ENCODE measurements at places on chromosomes 6 and 20.

DNA sequence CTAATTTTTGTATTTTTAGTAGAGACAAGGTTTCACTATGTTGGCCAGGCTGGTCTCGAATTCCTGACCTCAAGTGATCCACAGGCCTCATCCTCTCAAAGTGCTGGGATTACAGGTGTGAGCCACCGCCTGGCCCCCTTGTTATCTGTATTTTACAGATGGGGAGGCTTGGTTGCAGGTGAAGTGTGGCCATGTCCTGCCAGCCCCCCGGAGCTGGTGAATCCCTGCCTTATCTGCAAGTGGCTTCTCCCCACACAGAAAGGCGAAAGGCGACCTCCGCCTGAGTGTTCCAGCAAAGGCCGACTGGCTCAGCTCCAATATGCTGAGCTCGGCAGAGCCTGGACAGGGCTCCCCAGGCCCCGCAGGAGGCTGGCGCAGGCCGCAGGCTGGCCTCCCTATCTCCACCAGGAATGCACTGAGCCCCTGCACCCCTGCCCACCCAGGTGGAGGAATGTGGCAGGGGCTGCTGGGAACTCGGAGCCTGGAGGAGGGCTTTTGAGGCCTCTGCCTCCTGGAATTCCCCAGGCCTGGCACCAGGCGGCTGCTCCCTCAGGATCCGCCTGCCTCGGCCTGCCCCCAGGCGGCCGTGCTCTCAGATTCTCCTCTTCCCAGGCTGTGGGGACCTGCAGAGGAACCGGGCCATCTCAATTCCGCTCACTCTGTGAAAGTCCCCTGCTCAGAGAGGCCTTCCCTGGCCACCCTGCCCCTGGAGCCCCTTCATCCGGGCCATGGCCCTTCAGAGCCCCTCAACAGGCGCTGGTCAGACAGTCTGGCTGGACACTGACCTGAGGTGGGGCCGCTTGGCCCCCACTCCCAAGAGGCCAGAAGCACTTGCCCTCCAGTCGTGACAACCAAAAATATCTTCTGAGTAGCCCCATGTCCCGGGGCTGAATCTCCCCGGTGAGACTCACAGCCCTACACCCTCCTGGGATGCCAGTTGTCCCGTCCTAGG is 9.3 kb upstream of the LAMA5 start:
- DNase-seq: no peak

DNA sequence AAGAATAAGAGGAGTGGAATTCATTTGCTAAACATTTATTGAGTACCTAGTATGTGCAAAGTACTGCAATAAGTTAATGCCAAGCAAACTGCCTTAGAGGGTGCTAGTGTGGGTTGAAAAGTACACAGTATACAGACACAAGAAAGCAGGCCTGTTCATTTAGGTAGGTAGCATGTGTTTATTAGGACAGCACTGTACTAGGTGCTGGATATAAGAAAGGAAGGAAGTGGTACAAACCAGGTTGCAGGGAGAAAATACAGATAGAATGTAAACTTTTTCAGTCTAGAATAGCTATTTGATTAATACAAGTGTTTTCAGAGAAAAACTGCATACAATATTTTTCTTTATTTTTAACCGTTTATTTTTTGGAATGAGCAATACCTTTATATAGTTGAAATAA is 68.1 kb downstream of the PHF20 start:
- DNase-seq: no peak

DNA sequence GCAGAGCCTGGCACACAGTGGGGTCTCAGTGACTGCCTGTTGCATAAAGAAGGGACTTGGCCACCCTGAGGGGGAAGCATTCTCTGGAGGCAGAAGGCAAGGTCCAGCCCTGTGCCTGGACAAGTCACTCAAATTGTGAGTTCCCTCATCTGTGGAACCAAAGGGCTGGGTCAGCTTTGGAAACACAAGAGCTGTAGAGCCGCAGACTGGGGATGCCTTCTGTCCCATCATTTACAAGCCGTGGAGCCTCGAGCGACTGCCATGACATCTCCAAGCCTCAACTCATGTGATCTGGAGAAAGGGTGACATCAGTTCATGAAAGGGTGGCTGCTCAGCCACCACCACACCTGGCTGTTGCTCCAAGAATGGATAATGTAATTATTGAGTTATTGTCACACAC is 20.4 kb upstream of the SIRPD start:
- DNase-seq: no peak

- DNase-seq: no peak
Measured at GRCh38 chr6:18493382-18493891, 106.3 kb downstream of the RNF144B start.

DNA sequence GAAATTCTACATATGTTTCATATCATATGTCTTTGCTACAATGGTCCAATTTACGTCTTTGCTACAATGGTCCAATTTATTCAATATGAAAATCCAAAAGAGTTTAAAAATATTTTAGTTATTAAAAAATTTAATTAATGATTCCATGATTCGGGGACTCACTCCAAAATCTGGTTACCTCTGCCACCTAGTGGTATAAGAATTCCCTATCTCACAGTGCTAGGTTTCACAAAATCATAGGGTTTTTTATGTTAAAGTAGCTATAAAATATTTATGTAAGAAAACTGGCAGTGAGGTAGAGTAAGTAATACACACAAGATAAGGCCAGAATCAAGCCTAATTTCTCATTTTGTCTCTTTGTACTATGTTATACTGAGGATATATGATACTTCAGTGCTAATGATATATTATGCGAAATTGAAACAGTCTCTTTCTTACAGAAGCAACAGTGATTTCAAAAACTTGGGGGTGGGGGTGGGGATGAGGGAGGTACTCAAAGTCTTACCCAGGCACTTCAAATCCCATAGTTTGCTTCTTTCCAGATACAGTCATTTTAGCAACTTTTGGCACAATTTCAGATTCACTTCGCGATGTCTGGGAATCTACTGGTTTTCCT is 52.3 kb downstream of the HBS1L start:
- no peak for DNase-seq

- no peak for DNase-seq
Measured at GRCh38 chr6:96659084-96659845, 96.3 kb downstream of the FHL5 start.

DNA sequence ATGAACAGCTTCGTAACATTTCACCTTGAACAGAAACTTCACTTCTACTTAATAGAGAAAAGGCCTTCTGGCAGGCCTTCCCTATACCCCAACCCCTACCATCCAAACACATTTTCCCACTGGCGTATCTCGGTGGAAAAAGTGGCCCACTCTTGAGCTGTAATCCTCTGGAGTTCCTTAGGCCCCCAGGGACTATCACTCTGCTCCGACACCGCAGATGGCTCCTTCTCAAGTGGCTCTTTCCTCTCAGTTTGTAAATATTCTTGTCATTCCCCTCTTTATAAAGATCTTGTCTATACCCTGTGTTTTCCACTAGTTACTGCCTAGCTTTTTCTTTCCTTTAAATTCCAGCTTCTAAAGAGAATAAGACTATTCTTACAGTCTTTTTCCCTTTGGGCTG is 108.7 kb downstream of the MYB start:
- no peak for DNase-seq

- DNase-seq: no peak
Measured at GRCh38 chr6:20716865-20717264, 182.6 kb downstream of the CDKAL1 start.

- DNase-seq: no peak
Measured at GRCh38 chr6:6728169-6728941, 139.8 kb downstream of the LY86 start.

GRCh38 chr6:27791182-27791943 is 120.8 kb downstream of the OR2B2 start:
- DNase-seq: peak; percentile 20

DNA sequence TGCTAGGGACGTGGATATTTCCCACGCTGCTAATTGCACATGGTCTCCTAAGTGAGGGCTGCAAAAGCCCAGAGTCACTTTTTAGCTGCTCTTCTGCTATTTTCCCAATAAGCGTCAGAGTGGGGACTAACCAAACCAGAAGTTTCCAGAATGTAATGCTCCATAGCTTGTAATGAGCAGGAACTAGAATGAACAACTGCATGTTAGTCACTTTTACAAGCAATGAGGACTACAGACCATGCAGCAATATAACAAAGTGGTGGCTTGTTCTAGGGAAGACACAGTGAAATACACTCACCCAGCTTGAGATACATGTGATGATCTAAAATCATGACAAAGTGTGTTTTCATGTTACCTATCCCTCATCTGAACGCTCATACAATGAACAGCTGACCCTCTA is 314.1 kb upstream of the SGK1 start:
- DNase-seq: no peak

- DNase-seq: no peak
Measured at GRCh38 chr6:18101873-18102272, 20.6 kb downstream of the NHLRC1 start.

- no peak for DNase-seq
Measured at GRCh38 chr6:50305660-50306059, 255.9 kb upstream of the DEFB112 start.

- DNase-seq: no peak
Measured at GRCh38 chr6:7052443-7053011, 55.2 kb upstream of the RREB1 start.

Data from DMS79 treated with DMSO at 0.1 percent for 48 hours (cell line).